Natural killer cell (primary cell): ENCODE measurements at places on chromosomes 4 and X. TPM values are rescaled to one million over a fixed set of nuclear protein-coding genes. Genes with fewer than 3 reads are reported as not detected.

Gene PACRGL
- 9.0 TPM for total RNA-seq

Gene CT45A1
- total RNA-seq: not detected

Gene GC
- not detected for total RNA-seq

Gene IL2RG
- total RNA-seq: 550 TPM

Gene FHDC1
- total RNA-seq: 0.16 TPM

DNA sequence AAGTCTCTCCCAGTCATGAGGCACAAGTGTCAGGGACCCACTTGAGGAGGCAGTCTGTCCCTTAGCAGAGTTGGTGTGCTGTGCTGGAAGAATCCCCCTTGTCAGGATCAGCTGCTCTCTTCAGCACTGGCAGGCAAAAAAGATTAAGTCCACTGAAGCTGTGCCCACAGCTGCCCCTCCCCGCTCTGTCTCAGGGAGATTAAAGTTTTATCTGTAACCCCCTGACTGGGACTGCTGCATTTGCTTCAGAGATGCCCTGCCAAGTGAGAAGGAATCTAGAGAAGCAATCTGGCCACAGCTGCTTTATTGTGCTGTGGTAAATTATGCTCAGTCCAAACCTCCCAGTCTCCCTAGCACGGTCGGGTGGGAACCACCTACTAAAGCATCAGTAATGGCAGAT, 37.4 kb upstream of the HEPH start:
- no peak for DNase-seq

DNA sequence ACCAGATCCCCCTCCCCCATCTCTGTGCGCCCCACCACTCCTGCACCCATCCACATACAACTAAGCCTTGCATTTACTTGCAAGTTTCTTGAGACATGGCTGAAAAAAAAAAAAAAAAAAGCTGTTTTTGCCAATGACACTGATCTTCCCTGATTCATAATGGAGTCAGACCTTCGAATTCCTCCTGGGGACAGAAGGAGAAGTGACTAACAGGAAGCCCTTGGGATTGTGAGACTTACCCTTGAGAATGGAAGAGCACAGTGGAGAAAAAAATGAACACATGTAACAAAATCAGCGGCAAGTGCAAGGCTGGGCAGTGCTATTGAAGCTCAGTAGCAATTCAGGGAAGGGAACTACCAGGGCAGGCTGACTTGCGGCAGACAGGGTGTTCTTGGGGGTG, 288.4 kb downstream of the BCOR start:
- DNase-seq: no peak

DNA sequence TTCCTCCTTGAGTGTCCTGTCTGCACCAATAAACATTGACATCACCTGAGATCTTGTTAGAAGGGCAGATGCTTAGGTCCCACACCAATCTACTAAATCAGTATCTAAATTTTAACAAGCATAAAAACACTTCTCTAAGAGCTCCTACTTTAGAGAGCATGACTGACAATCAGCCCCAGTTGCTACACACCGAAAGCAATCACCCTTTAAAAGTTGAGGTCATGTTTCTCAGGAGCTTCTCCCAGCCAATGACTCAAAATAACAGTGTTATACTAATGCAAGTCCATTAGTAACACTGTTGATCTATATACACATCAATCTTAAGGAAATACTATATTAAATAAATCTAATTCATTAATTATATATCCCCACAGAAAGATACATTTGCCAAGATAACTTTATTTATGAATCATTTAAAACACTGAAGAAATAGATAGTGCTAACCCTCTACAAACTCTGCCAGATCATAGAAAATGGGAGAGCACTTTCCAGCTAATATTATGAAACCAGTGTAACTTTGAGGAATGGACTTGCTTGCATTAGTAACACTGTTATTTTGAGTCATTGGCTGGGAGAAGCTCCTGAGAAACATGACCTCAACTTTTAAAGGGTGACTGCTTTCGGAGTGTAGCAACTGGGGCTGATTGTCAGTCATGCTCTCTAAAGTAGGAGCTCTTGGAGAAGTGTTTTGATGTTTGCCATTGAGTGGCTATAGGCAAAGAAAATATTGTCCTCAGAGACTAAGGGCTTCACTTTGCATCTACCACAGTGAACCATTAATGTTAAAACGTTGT, 109.8 kb upstream of the HDX start:
- no peak for DNase-seq

GRCh38 chr4:165994701-165995100, 121.7 kb downstream of the TLL1 start:
- no peak for DNase-seq

DNA sequence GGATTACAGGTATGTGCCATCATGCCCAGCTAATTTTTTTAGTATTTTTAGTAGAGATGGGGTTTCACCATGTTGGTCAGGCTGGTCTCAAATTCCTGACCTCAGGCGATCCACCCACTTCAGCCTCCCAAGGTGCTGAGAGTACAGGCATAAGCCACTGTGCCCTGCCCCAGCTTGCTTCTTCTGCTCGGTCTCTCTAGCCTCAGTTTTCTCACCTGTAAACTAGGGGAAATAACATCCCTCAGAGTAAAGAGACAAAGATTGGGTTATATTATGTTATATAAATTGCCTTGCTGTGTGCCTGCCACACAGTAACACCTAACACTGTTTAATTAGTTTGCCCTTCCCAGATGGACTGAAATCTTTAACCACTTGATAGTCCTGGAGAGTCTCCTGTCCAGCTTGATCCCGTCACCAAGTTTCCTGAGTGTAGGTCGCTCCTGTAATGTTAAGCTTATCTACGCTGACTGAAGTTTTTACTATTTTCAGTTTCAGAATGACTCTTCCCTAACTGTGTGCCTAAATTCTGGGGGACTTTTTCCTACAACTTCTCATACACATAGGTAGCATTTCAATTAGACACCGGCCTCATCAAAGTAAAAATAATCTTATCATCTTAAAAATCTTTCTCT, 412.7 kb upstream of the TENM3 start:
- DNase-seq: no peak

- no peak for DNase-seq
Observed at GRCh38 chrX:43500246-43500645, 155.9 kb upstream of the MAOA start.

DNA sequence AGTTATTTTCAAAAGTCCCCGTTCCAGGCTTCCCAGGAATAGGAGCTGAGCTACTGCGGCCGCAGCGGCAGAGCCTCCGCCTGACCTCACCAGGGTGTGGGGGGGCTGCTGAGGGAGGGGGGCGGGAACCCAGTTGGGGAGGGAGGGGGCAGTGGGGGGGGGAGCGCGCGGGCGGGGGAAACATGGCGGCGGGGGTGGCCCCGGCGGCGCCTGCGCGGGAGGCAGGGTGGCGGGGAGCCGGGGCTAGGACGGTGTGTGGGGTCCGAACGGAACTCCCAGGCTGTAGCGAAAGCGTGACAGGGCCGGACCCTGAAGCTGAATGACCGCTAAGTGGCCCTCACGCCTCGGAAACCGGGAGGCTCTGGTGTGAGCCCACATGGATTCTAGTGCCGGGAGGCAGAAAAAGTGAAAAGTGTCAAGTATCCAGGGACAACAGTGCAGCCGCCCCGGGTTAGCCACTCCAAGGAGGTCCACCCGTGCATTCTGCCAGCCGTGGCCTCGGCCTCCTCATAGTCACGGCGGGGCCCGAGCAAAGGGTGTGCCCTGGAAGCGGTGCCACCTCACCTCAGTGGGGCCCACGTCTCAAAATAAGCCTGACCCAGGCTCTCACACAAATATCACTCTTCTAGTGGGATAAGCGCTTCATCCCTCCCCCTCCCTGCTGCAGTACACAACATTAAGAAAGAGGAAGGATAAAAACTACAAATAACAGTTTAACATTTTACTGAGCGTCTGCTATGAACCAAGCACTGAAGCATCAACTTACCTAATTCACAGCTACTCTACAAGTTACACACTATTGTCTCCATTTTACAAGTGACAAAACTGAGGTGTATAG, at the start of gene KLHL13:
Gene KLHL13 (minus strand): TSS at position 98 of the 838 bp plus-strand sequence. CDS start 88,337 bp downstream, outside the sequence.
- DNase-seq: peak; percentile 35

GRCh38 chr4:94870146-94870545, 112.4 kb downstream of the BMPR1B start:
- no peak for DNase-seq

GRCh38 chrX:137234651-137235402, 201.0 kb upstream of the GPR101 start:
- no peak for DNase-seq

GRCh38 chr4:6806924-6807626, 24.5 kb downstream of the KIAA0232 start:
- DNase-seq: no peak

GRCh38 chr4:158750379-158750778, 18.4 kb upstream of the FNIP2 start:
- DNase-seq: no peak

- DNase-seq: no peak
Observed at GRCh38 chrX:3638280-3638873, 75.1 kb downstream of the PRKX start.

DNA sequence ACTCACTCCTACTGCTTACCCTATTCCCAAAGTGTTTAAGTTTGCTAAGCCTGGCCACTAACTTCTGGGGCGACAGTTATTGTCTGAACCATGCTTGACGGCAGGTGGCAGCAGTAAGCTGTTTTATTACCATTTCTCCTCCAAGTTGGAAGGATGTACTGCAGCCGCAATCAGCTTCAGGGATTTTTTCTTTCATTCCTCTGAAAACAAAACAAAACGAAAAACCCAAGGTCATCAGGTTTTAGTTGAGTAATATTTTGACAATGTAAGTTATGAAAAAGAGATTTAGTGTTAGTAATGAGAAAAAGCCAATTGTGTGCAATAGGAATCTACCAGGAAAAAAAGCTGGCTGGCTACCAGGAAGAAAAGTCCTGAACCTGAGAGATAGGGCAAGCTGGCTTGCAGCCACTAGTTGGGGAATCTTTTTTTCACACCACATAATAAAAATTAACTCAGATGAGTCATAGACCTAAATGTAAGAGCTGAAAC, 13.2 kb upstream of the RAB9B start:
- DNase-seq: no peak

GRCh38 chr4:5118091-5118786, 67.0 kb downstream of the STK32B start:
- no peak for DNase-seq

DNA sequence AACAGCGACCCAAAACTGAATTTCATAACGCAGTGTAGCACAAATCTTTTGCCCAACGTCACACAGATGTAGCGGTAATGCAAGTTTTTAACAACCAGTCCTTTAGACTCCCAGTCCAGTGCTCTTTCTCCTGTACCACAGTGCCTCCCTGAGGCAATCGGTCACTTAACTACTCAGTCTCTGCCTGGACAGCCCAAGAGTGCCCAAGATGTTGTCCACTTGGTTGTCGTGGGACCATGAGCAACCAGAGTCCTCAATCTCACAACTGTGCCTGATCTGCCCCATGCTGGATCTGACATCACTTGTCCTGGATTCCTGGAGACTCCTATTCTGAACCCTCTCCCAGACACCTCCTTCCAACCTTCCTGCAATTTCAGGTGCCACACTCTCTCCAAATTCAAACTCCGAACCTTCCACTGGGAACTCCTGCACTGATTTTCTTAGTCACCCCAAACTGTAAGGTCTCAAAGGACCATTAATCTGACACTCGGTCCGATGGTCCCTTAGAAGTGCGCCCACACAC, 702 bp downstream of the MMGT1 start:
- DNase-seq: no peak

DNA sequence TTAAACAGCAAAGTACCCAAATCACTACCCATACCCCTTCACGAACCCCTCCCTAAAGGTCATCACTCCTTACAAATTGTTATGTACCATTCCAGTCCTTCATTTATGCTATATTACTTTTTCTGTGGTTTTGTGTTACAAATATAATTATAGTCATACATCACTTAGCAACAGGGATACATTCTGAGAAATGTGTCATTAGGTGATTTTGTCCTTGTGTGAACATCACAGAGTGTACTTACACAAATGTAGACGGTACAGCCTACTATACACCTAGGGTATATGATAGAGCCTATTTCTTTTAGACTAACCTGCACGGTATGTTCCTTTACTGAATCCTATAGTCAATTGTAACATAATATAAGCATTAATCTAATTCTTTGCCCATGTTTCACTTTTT, 61.9 kb downstream of the ASB9 start:
- no peak for DNase-seq

GRCh38 chrX:8939322-8939721, 94.6 kb downstream of the FAM9B start:
- no peak for DNase-seq

- DNase-seq: no peak
Observed at GRCh38 chr4:83259586-83259985, 25.0 kb downstream of the COQ2 start.
